Nephron progenitor cell (in vitro differentiated cells): ENCODE measurements at places on chromosomes 12 and 14.

DNA sequence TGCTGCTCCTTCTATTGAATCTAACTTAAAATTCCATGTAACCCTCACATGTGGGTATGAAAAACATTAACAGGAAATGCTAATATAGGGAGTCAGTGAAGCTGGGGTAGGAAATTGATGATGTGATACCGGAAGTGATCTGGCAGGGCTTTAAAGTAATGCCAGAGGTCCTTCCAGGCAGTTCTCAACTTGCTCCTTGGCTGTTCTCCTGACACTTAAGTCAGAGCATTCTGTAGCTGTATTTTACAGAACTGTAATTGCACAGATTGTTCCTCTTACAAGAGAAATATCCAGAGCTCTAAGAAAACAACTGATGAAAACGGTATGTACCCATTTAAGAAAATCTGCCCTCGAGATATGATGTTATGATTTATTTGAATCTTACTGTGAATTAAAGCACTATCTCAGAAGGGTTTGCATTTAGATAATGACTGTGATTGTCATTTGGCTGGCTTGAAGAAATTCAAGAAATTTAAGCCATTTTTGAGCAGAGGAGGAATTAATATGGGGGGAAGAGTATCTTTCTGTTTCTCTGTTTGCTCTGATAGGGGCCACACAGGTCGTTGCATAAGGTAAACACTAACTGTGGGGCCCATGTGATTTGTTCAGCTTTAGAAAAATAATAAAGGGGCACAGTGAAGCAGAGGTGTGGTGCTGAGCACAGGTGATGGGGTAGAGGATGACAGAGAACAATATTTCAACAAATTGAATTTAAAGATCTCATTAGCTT, 88.4 kb downstream of the BBS10 start:
- no peak for DNase-seq

- DNase-seq = no peak
Measured at GRCh38 chr14:69671365-69672030, 60.1 kb downstream of the SUSD6 start.

- no peak for DNase-seq
Measured at GRCh38 chr14:100293497-100294212, 12.6 kb downstream of the SLC25A29 start.

DNA sequence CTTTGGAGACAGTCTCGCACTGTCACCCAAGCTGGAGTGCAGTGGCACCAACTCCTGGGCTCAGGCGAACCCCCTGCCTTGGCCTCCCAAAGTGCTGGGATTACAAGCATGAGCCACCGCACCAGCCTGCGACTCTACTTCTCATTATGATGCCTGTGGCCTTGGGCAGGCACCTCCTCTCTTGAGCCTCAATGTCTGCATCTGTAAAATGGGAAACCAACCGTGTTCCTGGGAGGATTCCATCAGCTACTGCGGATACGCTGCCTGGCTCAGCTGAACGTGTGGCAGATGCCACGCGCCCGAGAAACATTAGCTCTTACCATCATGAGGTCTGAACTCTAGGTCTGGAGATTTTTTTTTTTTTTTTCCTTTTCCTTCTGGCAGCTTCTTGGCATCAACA, 5.8 kb downstream of the TESC start:
- no peak for DNase-seq

- DNase-seq = no peak
Measured at GRCh38 chr14:102486513-102487203, 22.9 kb downstream of the ANKRD9 start.

- DNase-seq = no peak
Measured at GRCh38 chr12:62370189-62370588, 96.4 kb upstream of the MON2 start.

DNA sequence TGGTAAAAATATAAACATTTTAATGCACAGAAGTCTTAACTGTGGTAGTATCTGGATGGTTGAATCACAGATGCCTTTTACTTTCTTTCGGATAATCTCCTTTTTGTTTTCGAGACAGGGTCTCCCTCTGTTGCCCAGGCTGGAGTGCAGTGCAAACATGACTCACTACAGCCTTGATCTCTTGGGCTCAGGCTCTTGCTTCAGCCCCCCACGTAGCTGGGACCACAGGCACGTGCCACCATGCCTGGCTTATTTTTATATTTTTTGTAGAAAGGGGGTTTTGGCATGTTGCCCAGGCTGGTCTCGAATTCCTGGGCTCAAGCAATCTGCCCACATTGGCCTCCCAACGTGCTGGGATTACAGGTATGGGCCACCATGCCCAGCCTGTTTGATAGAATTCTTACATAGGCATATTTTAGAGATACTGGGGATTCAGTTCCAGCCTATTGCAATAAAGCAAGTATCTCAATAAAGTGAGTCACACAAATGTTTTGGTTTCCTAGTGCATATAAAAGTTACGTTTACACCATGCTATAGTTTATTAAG, 99.2 kb downstream of the SNAPC1 start:
- DNase-seq = no peak

- no peak for DNase-seq
Measured at GRCh38 chr12:92065018-92065499, 80.6 kb downstream of the BTG1 start.

- DNase-seq = no peak
Measured at GRCh38 chr12:2503762-2504161, 291.0 kb upstream of the FKBP4 start.

DNA sequence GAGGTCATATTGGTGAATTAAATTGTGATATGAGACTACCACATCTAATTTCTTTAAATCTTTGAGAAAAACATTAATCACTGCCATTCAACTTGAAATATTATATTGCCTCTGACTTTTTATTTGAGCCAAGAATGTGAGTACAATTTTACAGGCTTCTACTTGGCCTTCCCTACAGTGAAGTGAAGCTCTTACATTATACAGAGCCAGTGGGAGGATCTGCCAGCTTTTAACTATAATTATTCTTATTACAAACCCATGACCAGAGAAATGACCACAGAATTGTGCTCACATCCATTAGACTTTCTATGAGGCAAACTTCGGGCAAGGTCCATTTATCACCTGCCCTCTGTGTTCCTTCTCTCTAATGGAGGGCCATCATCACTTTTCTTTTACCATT, 114.2 kb downstream of the RERGL start:
- no peak for DNase-seq

- peak; percentile 70 for DNase-seq
Measured at GRCh38 chr12:103929046-103929783, 995 bp upstream of the HSP90B1 start.

DNA sequence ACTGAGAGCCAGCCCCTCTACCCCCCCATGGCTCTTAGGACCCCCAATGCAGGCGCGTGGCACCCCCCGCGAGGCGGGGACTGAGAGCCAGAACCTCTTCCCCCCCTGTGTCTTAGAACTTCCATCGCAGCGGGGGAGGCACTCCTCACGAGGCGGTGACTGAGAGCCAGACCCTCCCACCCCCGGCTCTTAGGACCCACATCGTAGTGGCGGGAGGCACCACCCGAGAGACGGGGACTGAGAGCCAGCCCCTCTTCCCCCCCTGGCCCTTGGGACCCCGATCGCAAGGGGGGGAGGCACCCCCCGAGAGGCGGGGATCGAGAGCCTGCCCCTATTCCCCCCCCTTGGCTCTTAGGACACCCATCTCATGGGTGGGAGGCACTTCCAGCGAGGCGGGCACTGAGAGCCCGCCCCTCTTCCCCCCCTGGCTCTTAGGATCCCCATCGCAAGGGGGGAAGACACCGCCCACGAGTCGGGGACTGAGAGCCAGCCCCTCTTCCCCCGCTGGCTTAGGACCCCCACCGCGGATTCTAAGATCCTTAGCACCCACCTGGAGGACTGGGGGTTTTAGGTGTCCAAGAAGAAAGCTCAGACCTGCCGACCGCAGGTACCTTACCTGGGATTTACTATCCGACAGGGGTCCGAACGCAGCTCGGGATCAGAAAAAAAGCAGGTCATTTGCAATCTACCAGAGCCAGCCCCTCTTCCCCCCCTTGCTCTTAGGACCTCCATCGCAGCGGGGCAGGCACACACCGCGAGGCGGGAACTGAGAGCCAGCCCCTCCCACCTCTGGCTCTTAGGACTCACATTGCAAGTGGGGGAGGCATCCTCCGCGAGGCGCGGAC, 44.9 kb downstream of the DDX11 start:
- DNase-seq = peak; percentile 74
